ENCODE measurements at places on chromosomes 3 and 15.
A peak's percentile ranks its signal among the peaks of the same experiment; 100 is the strongest.

DNA sequence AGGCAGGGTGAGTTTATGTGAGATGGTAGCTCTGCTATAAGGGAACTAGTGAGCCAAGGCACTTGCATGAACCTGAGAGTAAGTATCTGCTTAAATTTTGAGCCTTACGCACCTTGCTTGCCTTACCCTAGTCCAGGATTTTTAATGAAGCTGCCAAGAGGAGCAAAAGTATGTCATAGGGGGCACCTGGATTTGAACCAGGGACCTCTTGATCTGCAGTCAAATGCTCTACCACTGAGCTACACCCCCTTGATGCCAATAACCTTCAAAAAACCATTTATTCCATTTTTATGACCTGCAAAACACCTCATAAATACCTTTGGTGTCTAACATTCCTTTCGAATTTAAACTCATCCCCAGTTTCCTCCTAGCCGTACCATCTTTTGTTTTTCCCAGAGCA is 88.3 kb upstream of the ACP3 start:
- DNase-seq, result no peak

GRCh38 chr3:184172681-184173373 is 1.8 kb upstream of the AP2M1 start:
- DNase-seq, result no peak

DNA sequence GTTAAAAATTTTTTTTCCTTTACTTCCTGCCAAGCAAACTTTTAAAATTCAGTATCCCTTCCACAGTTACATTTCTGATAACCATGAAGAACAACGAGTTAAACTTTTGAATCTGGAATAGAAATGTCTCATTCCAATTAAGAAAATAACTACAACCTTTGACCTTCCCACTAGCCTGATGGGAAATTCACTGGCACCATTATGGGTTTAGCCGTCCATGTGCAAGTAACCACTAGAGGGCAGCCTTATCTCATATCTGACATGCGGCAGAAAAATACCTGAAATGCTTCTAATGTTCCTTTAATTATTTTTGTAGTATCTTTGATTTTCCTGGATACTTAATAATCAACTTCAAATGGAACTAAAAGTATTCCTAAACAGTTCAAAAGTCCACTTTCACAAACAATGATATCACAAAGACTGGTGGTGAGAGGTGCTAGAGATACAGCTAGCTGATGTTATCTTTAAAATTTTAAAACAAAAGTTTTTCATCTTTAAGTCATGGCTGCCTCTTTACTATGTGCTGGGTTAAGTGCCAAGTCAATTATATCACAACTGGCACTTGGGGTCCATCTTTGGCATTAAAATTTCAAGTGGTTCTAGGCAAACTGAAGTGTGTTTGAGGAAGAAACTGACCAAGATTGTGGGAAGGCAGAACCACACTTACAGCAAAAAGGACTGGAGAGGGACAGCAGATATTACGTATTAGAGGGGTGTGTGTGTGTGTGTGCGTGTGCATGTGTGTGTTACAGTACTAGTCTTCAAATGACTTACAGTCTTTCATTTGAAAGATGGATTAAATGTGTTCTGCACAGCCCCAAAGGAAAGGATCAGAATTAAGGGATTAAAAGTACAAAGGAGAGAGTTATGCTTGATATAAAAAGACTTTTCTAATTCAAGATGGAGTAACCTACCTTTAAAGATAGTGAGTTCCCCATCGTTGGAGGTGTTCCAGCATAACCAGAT is 107.1 kb upstream of the ICE2 start:
- peak; percentile 69 for DNase-seq

- no peak for DNase-seq
Observed at GRCh38 chr3:13411186-13411860, 8.8 kb downstream of the NUP210 start.

DNA sequence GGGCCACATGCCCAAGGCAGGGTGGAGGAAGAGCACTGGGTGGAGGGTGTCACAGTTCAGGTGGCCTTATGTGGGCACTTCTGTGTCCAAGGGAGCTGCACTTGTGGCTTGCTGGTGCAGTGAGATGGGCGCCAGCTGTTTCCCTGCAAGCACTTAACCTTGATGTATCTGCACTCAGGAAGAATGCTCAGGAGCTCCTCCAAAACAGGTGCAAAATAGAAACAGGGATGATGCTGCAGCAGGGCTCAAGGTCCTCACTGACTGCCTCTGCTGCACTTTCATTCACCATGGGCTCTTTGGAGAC is 151.3 kb downstream of the CADPS start:
- no peak for DNase-seq

DNA sequence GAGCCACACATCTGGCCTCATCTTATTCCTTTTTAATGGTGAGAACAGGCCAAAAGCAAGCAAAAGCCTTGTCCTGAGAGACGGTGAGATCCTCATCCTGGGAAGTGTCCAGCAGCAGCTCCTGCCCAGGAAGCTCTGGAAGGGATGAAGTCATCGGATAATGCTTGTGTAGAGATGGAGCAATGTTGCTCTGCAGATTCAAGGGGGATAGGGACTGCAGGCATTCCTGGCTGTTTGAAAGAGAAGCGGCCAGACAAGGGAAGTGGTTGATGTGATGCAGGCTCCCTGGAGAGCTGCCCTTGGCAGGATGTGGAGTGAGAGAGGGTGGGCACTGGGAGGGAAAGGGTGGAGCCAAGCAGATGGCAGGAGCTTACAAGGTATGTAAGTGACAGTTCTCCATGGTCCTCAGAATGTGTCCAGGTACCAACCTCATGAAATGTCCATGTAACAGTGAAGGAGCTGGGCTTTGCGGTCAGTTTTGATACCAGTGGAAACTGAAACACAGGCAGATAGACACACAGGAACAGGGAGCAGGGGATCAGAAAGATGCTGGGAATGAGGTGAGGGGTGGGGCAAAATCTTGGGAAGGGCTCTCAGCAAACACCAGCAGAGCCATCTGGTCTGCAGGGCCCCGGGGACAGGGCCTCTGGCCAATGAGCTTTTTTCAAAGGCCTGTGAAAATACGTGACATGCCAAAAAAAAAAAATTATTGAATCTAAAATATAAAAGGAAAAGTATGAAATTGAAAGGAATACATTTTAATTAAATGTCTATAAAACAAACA is 32.2 kb upstream of the LACTB start:
- DNase-seq, result peak; percentile 71

DNA sequence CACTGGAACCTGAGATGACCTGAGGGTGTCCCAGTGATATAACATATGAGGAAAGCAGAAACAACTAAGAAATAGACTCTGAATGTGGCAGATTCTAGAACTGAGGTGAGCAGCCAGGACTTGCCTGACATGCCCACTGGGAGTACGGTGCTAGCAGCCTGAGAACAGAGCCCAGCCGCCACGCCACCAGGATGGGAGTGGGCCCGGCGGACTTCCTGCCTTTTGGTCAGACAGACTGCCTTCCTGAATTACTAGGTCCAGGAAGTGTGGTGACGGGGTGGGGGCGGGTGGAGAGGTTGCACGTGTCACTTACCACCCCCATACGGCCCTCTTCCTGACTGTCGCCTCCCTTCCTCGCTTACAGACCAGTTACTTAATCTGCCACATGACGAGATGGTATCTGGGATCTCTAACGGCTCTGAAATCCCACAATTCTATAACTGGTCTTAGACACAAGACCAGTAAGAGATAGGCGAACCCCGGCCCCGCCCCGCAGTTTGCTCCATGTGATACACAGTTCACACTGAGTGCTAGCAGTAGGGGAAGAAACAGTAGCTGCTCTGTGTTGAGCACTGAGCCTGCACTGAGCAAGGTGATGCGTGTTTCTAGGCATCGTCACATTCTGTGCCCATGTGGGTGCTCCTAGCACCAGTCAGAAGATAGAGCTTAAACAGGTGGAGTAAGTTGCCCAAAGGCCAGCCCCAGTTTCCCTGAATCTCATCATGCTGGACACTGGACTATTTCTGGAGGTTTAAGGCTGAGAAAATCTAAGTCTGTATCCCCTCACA is 95.7 kb downstream of the CPN2 start:
- DNase-seq, result no peak

DNA sequence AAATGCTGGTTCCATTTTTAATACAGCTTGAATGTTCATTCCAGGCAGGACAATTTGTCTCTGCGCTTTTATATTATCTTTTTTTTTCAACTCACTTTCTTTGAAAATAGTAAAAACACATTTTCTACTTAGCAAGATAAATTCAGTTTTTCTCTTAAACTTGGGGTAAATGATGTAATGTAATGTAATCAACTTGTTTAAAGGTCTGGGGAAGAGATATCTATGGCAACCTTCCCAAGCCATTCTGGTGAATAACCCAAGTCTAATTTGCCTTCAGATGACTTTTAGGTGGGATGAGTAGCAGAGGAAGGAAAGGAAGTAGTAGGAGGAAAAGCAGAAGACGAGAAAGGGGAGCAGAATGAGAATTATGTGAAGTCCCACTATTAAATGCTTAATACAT is 335.1 kb downstream of the SV2B start:
- no peak for DNase-seq

DNA sequence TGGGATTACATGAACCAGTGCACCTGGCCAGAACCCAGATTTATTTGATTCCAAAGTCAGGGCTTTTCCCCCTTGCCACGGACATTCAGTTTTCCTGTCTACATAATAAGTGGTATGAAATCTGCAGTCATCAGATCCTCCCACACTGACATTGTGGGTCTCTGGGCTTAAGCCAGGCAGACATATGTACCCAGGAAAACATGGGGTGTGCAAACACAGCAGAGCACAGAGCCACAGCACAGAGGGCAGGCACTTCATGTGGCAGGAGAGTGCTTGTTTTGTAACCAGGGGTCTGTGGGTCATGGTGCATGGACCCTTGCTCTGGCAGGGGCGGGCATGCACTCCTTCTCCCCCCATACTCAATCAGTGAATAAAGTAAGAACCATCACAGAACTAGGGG is 6.1 kb upstream of the ABTB1 start:
- DNase-seq, result no peak

DNA sequence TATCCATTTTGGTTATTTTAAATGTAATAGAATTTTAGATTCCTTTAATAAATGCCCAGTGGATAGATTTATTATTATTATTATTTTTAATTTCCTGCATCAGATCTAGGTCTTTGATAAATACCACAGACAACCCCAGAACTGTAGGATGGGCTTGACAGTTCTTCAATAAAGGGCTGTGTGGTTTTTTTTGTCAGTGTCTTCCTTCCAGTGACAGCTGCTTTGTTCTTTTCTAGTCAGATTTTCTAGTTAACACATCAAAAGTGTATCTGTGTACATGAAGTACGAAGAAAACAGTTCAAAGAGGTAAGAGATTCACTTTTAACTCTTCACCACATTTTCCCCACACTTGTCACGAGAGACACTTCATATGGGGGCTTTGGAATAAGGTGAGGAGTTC is 120.3 kb downstream of the SAMMSON start:
- DNase-seq, result no peak

DNA sequence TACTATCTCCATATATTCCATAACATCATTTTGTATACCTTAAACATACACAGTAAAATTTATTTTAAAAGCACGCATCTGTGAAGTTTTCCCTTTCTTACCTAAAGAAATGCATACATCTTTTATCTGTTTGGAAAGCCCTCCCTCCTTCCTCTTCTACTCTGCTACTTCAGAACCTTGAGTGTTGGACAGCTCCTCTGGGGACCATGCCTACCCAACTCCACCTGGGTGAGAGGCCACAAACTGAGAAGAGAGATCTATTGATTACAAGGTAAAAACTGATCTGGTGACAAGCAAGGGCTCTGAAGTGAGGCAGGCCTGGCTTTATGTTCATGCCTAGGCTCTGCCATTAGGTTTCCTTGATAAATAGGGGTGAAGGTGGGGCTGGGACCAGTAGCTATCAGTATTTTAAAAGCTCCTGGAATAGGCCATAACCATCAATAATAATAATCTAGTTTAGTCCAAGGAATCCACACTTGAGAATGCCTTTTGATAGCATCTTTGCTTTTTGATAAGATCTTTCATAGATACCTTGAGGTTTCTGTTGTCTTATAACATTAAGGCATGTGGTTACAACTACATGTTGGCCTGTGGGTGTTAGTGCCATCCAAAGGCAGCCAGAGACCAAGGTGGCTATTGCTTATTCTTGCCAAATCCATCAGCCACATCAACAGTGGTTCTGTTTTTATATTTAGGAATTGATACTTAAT is 148.8 kb downstream of the KCNMB2 start:
- DNase-seq, result no peak
